ENCODE measurements at places on chromosomes 6 and 20.

DNA sequence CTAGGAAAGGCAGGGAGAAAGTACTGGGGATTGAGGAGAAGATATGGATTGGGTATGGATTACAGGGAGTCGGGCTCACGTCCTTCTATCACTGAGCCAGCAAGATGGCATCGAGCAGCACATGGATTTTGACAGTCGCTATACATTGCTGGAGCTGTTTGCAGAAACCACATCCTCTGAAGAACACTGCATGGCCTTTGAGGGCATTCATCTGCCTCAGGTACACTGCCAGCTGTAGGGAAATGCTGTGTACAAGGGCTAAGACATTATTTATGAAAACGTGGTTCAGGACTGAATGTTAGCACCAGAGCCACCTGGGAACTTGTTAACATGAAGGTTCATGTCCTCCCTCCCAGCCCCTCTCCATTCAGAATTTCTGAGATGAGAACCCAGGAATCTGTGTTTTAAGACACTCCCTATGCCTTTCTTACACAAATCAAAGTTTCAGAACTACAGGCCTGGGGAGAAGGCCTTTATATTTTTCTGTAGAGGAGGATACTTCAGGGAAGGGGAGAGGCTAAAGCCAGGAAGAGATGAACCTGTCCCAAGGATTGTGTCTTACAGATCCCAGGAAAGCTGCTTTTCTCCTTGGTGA, 3.5 kb downstream of the CUL9 start:
- DNase-seq = no peak

DNA sequence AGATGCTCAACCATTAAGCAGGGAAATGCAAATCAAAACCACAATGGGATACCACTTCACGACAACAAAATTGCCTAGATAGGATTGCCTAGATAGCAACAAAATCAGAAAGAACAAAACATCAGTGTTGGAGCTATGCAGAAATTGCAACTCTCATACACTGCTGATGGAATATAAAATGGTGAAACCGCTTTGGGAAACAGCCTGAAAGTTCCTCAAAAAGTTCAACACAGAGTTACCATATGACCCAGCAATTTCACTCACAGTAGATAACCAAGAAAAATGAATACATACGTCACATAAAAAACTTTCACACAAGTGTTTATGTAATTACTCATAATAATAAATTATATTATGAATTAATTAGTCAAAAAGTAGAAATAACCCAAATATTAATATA, 78.3 kb downstream of the MAFB start:
- DNase-seq = no peak

GRCh38 chr6:15947923-15948322, 181.0 kb upstream of the MYLIP start:
- DNase-seq = no peak

DNA sequence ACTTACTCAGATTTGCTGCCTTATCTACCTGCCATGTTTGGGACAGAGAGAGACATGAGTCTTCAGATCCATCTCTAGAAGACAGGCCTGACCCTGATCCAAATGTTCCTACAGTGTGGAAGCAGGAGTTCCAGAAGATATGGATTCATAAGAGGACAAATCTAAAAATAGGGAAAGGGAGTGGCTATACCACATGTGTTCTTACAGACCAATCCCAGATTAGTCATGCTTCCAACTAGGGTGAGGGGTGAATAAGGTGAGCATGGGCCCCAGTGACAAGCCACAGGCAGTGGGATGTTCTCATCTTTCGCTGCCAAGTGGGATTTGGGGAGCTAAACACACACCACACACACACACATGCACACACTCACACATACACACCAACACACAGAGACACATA, 670.7 kb upstream of the CITED2 start:
- DNase-seq = no peak

DNA sequence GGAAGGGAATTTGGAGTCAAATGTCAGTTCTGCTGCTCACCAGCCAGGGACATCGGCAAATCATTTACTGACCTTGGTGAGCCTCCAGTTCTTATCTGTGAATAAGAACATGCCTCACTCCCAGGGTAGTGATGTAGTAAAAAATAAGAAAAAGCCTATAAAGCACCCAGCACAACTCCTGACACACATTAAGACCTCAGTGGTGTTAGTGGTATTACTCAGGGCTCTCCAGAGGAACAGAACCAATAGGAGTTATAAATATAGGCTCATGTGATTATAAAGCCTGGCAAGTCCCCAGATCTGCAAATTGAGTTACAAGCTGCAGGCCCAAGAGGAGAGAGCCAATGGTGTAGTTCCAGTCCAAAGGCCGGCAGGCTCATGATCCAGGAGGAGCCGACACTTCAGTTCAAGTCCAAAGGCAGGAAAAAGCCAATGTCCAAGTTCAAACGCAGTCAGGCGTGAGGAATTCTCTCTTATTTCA, 71.3 kb upstream of the EYA2 start:
- DNase-seq = no peak

- no peak for DNase-seq
Measured at GRCh38 chr6:36186199-36186598, 10.3 kb upstream of the BRPF3 start.

GRCh38 chr6:90068703-90069523, 174.6 kb downstream of the GJA10 start:
- no peak for DNase-seq
